Body of pancreas (tissue), 4 donors: ENCODE measurements at places on chromosomes 2 and 18. TPM values are rescaled to one million over a fixed set of nuclear protein-coding genes. Genes with fewer than 3 reads are reported as not detected.
A peak's percentile ranks its signal among the peaks of the same experiment; 100 is the strongest.

The OTOS gene
- not detected for total RNA-seq

The GPAT2 gene
- total RNA-seq: 1.6 TPM

The EPB41L3 gene
- 25.1 TPM for total RNA-seq

The TSGA10 gene
- total RNA-seq: 15.0 TPM

The CRYGD gene
- total RNA-seq: not detected

DNA sequence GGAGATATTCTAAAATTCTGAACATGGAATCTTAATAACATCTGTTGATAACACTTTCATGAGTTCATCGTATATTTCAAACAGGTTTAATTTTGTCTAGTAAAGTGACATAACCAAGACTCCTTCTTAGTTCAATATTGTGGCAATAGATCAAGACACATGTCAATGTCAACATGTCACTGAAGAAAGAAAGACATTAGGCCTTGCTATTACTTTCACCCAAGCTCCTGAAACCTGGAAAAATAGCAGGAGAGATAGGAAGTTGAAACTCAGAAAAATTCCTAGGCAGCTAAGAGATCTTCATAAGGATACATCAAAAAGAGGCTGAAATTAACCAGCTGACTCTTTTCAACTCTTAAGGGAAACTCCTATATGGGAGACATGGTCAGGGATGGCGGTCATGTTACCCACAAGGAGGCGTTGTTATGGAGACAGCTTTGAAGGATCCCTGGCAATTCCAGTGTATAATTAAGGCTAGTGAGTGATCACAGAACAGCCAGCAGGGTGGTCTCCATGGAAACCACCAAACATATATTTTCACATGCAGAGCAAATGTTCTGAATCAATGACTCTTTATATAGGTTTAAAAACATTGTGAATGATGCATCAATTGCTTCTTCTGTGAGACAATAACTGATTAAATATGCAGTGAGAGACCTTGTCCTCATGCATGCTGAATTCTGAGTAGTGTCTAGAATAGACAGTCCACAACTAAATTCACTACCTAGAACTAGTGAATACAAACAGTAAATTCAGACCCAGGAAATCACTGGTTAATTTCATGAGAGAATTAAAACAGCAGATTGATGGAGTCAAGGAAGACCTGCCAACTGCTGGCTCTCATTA lies 115.3 kb upstream of the RIOK3 start:
- no peaks in the 10 kb centered on the region for H3K4me1 ChIP-seq
- DNase-seq: no peak
- H3K36me3 ChIP-seq: no peaks in the 10 kb centered on the region
- H3K4me3 ChIP-seq: no peak overlapping the region
- no peak overlapping the region for H3K27ac ChIP-seq

GRCh38 chr18:46732801-46733200 lies 24.1 kb downstream of the ST8SIA5 start:
- no peak for DNase-seq
- H3K36me3 ChIP-seq: no peaks in the 10 kb centered on the region
- H3K27ac ChIP-seq: no peak overlapping the region
- H3K4me3 ChIP-seq: no peak overlapping the region
- no peaks in the 10 kb centered on the region for H3K4me1 ChIP-seq

DNA sequence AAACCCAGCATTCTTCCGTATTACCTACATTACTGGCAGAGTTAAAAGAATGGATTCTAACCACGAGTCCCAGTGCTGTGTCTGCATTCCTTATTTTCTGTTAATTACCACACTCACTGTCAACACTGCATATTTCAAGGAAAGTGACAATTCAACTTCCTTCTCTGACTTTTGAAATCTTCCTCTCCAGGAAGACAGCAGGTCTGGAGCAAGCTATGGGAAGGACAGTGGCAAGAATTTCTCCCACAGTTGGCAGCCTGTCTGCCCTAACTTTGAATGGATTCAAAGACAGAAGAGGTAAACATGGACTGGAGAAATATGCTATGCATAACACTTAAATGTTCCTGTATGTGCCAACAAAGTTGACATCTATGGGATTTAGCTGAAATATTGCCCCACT lies 700.5 kb upstream of the CHAC2 start:
- no peak for DNase-seq
- no peaks in the 10 kb centered on the region for H3K36me3 ChIP-seq
- H3K4me1 ChIP-seq: no peaks in the 10 kb centered on the region
- no peak overlapping the region for H3K27ac ChIP-seq

GRCh38 chr2:101956465-101957438 lies 35.0 kb upstream of the IL1R2 start:
- H3K27me3 ChIP-seq: no peaks in the 10 kb centered on the region
- H3K27ac ChIP-seq: no peak overlapping the region
- no peak overlapping the region for H3K4me3 ChIP-seq
- H3K36me3 ChIP-seq: no peaks in the 10 kb centered on the region
- no peaks in the 10 kb centered on the region for H3K4me1 ChIP-seq

GRCh38 chr2:30164131-30164925 lies 17.5 kb downstream of the YPEL5 start:
- H3K4me1 ChIP-seq: peaks cover 11% of the 10 kb centered on the region
- H3K27me3 ChIP-seq: no peaks in the 10 kb centered on the region
- H3K36me3 ChIP-seq: peaks cover under 1% of the 10 kb centered on the region
- H3K4me3 ChIP-seq: no peak overlapping the region

- H3K4me3 ChIP-seq: no peak overlapping the region
- H3K27me3 ChIP-seq: no peaks in the 10 kb centered on the region
- H3K4me1 ChIP-seq: no peaks in the 10 kb centered on the region
- DNase-seq: no peak
- H3K27ac ChIP-seq: no peak overlapping the region
Observed at GRCh38 chr18:38602341-38602740, 1036.7 kb upstream of the CELF4 start.

GRCh38 chr2:149473521-149473920 lies 114.1 kb downstream of the MMADHC start:
- no peaks in the 10 kb centered on the region for H3K36me3 ChIP-seq
- H3K4me1 ChIP-seq: no peaks in the 10 kb centered on the region
- H3K27me3 ChIP-seq: no peaks in the 10 kb centered on the region
- no peak for DNase-seq

GRCh38 chr18:47260120-47260923 lies 8.9 kb upstream of the SKOR2 start:
- H3K36me3 ChIP-seq: no peaks in the 10 kb centered on the region
- H3K4me1 ChIP-seq: peaks cover 18% of the 10 kb centered on the region
- peaks cover 47% of the 10 kb centered on the region for H3K27me3 ChIP-seq
- no peak overlapping the region for H3K27ac ChIP-seq
- peak; percentile 59 for DNase-seq

DNA sequence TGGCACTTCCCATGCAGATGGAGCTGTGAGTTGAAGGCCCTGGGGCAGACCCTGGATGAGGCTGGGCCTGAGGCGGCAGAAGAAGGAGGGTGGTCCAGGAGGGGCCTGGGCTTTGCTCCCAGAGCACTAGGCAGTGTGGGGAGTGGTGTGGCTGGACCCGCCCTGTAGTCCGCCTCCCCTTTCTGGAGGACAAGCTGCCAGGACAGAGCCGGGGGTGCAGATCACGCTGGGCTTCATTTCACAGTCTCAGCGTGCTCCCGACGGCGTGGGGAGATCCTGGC lies 49.8 kb downstream of the PTGR3 start:
- DNase-seq: no peak
- no peaks in the 10 kb centered on the region for H3K27me3 ChIP-seq
- no peak overlapping the region for H3K4me3 ChIP-seq
- no peak overlapping the region for H3K27ac ChIP-seq
- no peaks in the 10 kb centered on the region for H3K36me3 ChIP-seq
- peaks cover 3% of the 10 kb centered on the region for H3K4me1 ChIP-seq

GRCh38 chr2:64914735-64915509 lies 74.3 kb upstream of the SLC1A4 start:
- no peaks in the 10 kb centered on the region for H3K36me3 ChIP-seq
- H3K4me1 ChIP-seq: no peaks in the 10 kb centered on the region
- H3K27ac ChIP-seq: no peak overlapping the region
